SK-MEL-5 (cell line): ENCODE measurements at places on chromosomes 1 and 21. TPM values are rescaled to one million over a fixed set of nuclear protein-coding genes. Genes with fewer than 3 reads are reported as not detected.

Gene DNAJC28
- total RNA-seq = 0.64 and 1.1 TPM in 2 replicates

Gene CELA2A
- not detected in 2 replicates for total RNA-seq

Gene DEGS1
- total RNA-seq = 65.6 and 66.6 TPM in 2 replicates

Gene ZSWIM5
- total RNA-seq = 2.2 and 2.6 TPM in 2 replicates

GRCh38 chr1:151831605-151832004 is at the start of gene RORC:
RORC (minus strand) TSS chr1:151831802; CDS start chr1:151831764, 38 bp downstream.
- no peak for DNase-seq

- DNase-seq = no peak
Observed at GRCh38 chr1:174818951-174819350, 180.8 kb upstream of the CACYBP start.

- no peak for DNase-seq
Observed at GRCh38 chr1:30830537-30830936, 73.0 kb upstream of the LAPTM5 start.

GRCh38 chr1:162236618-162237017 is 140.0 kb downstream of the SPATA46 start:
- no peak for DNase-seq

GRCh38 chr1:37475380-37476086 is 1.2 kb downstream of the ZC3H12A start:
- no peak for DNase-seq

DNA sequence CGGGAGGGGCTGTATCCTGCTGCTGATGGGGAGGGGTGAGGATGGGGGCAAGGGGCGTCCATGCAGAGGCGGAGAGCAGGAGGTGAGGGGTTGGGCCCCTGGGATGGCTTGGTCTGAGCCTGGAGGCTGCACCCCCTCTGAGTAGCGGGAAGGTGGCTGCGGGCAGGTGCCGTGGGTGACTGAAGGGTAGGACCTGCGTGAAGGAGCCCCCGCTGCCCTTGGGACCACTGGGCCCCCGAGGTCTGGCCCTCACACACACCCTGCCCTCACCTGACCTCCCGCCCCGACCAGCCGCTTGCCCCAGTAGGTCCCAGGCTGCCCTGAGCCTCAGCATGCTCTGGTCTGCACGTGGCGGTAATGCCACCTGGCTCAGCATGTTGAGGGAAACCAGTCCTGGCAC is 12.8 kb upstream of the SKI start:
- DNase-seq = no peak

GRCh38 chr1:88239205-88239604 is 444.9 kb upstream of the PKN2 start:
- DNase-seq = no peak

GRCh38 chr1:198713081-198713480 is 74.2 kb downstream of the PTPRC start:
- no peak for DNase-seq

DNA sequence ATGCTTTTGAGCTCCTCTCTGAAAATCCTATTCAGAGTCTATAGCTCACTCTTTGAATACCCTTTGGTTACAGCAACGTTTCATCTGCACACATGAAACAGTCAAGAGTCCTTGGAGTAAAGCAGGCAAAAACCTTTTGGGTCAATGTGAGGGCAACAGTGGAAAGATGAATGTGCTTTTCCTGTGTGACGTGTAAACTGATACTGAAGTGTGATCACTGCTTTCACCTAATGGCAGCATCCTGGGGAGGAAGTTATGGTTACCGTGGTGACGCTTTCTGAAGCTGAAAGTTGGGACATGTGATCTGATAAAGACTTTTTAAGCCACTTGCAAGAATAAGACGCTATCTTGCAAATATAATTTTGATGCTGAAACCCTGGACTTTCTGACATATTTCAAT is 160.0 kb downstream of the SEC16B start:
- DNase-seq = no peak

GRCh38 chr1:43172527-43172972 is 420 bp downstream of the CFAP57 start:
- DNase-seq = peak; percentile 74

DNA sequence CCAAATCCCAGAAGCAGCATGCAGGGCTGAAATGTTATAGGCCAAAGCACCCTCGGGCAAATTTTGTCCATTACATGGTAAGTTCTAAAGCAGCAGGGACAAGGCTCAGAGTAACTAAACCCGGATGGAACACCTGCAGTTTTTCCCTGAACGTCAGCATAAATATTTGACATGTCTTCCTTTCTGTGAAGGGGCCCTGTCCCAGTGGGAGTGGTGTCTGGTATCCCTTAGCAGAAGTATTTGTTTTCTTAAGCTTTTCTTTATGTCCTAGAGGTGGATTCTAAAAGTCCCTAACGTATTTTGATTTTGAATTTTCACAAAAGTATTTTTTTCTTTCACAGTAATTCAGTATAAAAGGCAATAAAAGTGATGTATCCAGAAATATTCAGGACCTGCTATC is 223.9 kb downstream of the ST6GALNAC3 start:
- DNase-seq = no peak

DNA sequence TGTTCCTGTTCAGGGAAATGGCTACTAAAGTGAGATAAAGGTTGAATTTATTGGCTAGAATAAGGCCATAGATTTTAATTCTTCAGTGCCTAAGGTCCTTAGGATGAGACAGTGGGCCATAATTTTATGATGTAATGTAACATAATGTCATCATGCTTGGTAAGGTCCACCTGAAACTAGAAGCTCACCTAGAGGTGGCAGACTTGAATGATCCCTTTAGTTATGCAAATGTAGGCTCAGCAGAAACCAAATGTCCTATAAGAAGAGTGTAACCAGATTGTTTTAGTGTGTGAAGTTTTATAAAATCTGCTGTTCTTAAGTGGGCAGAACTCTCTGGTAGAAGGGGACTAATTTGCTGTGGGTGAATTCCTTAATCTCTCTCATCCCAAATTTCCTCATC is 13.5 kb upstream of the SETDB1 start:
- no peak for DNase-seq

DNA sequence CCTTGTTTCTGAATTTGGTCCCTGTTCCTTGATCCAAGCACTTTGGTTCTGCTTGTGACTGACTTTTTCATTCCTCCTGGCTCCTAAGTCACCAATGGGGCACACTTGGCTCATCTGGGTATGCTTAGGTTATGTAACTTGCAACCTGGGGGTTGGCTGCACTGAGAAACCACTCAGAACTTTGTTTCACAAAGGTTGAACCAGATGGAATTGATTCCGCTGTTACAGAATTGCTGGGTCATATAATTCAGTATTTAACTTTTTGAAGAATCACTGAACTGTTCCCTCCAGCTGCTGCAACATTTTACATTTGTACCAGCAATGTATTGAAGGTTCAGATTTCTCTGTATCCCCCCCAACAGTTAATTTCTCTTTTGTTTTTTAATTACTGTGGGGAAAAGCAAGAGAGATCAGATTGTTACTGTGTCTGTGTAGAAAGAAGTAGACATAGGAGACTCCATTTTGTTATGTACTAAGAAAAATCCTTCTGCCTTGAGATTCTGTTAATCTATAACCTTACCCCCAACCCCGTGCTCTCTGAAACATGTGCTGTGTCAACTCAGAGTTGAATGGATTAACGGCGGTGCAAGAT is 9.6 kb upstream of the NVL start:
- DNase-seq = no peak

- no peak for DNase-seq
Observed at GRCh38 chr1:157105988-157106812, 6.6 kb upstream of the ETV3L start.
